ENCODE measurements at places on chromosomes 6 and 20. TPM values are rescaled to one million over a fixed set of nuclear protein-coding genes. Genes with fewer than 3 reads are reported as not detected.

Gene ENPP4
- 27.8 TPM for total RNA-seq

Gene HAO1
- total RNA-seq = not detected

Gene DUSP22
- total RNA-seq = 61.2 TPM

Gene GHRH
- not detected for total RNA-seq

Gene DDO
- total RNA-seq = 7.1 TPM

Gene PHF3
- total RNA-seq = 61.1 TPM

Gene PPP1R14C
- 10.0 TPM for total RNA-seq

Gene MYB
- 2.0 TPM for total RNA-seq

Gene PLN
- 5.8 TPM for total RNA-seq
